ENCODE measurements at places on chromosomes 12 and 14.

- peak; percentile 29 for DNase-seq
Observed at GRCh38 chr12:9347328-9348127, 139.3 kb upstream of the PZP start.

DNA sequence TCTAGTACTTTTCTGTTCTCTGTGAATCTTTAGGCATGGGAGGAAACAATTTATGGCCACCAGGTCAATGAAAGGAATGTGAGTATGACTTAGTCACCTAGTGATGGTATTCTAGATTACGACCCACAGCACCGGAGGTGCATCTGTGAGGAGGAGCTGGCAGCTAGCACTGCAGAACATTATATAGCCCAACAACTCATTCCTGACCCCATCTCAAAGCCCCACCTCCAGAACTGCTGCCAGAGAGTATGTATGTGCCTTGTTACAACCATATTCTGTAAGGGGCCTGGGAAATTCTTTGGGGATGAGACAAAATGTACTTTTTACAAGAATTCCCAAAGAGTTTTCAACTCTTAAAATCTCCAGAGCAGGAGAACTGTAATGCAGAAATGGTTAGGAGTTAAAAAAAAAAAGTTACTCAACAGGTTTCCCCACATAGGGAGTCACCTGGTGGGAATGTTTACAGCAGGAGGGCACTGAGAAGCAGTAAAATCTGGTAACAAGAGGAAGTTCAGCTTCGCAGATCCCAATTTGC, 34.9 kb upstream of the CERS5 start:
- DNase-seq = no peak

GRCh38 chr12:15636060-15636890, 152.9 kb downstream of the EPS8 start:
- DNase-seq = no peak

GRCh38 chr14:82422230-82422629, 888.6 kb upstream of the SEL1L start:
- no peak for DNase-seq

GRCh38 chr12:94182986-94183707, 34.8 kb downstream of the PLXNC1 start:
- no peak for DNase-seq

GRCh38 chr14:67668559-67668958, 5.9 kb downstream of the VTI1B start:
- peak; percentile 50 for DNase-seq

DNA sequence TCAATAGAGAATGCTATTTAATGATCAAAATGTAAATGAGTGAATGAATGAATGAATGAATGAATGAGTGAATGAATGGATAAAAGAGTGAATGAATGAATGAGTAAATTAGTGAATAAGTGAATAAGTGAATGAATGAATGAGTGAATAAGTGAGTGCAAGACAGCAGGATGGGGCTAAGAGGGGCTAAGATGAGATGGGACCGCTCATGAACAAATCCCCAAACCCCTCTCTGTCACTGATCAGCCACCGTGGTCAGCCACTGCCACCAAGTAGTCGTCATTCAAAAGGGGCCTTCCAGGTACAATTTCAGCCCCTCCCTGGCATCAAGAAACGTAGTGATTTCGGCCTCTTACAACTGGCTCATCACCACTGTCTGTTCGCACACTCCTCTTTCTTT, 79.2 kb downstream of the BCL11B start:
- DNase-seq = no peak

- DNase-seq = no peak
Observed at GRCh38 chr14:68230950-68231717, 411.6 kb downstream of the RAD51B start.

- no peak for DNase-seq
Observed at GRCh38 chr14:89753828-89754412, 200.6 kb downstream of the EFCAB11 start.

GRCh38 chr12:126030573-126030972, 965.3 kb downstream of the AACS start:
- no peak for DNase-seq

GRCh38 chr14:66595394-66595793, 87.4 kb downstream of the GPHN start:
- DNase-seq = no peak

DNA sequence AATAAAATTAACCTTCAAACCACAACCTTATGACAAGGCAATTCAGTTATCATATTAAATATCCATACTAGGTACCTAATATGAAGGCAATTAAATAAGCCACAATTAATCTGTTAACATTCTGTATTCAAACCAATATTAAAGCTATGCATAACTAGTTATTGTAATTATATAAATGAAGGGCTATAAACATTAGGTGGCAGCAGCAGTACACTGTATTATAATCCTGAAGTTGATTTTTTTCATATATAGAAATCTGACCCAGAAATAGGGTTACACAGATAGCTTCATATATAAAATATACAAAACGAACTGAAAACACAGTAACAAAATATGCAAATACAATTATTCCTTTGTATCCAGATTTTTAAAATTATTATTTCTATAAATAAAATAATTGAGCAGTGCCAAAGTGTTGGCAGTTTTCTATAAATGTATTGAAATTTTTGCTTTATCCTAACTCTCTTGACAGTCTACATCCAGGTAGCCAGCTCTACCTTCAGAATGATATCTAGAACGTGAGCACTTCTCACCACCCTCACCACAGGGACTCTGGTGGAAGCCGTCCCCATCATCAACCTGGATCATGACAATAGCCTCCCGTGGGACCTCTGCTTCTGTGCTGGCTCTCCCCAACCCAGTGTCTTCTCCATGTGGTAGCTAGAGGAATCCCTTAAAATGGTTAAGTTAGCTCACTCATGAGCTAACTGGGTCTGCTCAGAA, 136.2 kb downstream of the MED13L start:
- no peak for DNase-seq

DNA sequence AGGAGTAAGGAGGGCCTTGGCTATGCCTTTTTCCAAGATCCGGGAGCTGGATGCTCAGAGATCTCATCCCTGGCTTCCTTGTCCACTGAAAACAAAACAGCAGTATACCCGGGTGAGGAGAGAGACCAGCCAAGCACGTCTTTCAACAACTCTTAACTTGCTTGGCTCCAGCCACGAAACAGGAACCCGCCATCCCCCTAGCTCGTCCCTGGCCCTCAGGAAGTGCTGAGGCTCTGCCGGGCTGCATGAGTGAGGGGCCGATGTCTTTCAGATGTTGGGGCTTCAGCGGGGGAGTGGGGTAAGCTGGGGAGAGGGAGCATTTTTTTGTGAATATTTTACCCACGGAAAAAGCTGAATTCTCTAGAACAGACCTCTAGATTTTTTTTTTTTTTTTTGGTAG, 231.1 kb downstream of the CACNA1C start:
- DNase-seq = no peak

- no peak for DNase-seq
Observed at GRCh38 chr12:23621900-23622299, 327.6 kb downstream of the SOX5 start.

DNA sequence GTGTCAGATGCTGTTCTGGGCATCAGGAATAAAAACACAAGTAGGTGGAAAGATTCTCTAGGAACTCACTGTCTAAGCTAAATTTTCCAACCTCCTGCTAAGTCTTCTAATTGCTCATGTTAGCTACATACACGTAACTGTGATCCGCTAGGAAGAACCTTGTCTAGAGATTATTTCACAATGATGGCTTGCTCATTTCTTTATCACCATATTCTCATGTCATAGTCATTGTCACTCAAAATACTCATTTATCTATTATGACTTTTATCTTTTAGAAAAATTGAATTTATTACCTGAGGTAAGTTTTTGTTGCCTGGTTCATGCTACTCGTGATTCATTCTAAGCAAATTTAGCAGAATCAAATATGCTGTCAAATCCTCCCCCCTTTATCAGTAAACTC, 1402.4 kb upstream of the FLRT2 start:
- no peak for DNase-seq

DNA sequence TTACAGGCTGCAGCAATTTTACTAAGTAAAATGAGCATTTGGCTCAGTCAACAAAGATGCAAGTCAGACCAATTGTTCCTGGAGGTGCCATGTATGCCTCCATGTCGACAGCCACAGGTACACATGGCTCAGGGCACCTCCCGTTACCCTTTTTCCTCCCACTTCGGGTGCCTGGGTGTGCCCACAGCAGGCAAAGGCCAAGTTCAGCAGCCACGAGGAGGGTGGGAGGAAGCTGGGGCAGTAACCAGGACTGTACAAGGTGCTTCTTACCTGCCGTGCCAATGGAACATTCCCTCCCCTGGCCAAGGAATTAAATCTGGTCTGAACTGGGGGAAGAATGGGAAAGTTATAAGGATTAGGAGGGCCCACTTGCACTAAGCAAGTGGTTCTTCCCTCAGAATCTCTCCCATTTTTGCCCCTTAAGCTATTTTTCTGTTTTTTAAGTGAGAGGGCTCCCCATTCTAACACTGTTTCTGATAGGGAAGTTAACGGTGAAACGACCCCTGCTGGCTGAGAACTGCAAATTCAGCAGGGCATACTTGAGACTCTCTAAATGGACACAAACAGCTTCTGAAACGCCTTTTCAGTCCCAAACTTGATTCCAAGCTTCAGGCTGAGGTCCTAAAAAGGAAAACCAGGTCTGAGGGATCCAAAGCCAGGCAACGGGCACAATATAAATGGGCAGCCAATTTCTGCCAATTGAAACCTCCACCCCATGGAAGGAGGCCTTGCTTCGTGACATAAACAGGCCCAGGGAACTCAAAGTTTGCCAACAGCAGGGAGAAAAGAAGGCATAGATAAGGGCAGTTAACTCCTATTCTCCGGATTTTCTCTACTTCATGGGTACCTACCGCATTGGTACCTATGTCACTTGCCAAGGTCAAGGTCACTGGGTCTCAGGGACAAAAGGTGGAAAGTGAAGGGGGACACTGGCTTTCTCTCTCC, 24.8 kb downstream of the CLECL1 start:
- DNase-seq = peak; percentile 76

- no peak for DNase-seq
Observed at GRCh38 chr12:131464081-131464480, 246.8 kb upstream of the SFSWAP start.

GRCh38 chr14:74569387-74569786, 42.6 kb downstream of the LTBP2 start:
- DNase-seq = no peak

GRCh38 chr14:58625438-58625837, 12.3 kb upstream of the DACT1 start:
- DNase-seq = no peak

GRCh38 chr14:50249136-50249775, 17.9 kb upstream of the SOS2 start:
- no peak for DNase-seq

- no peak for DNase-seq
Observed at GRCh38 chr12:129776977-129777667, 126.7 kb downstream of the TMEM132D start.

- DNase-seq = no peak
Observed at GRCh38 chr12:54421879-54422250, 2.8 kb upstream of the ITGA5 start.

DNA sequence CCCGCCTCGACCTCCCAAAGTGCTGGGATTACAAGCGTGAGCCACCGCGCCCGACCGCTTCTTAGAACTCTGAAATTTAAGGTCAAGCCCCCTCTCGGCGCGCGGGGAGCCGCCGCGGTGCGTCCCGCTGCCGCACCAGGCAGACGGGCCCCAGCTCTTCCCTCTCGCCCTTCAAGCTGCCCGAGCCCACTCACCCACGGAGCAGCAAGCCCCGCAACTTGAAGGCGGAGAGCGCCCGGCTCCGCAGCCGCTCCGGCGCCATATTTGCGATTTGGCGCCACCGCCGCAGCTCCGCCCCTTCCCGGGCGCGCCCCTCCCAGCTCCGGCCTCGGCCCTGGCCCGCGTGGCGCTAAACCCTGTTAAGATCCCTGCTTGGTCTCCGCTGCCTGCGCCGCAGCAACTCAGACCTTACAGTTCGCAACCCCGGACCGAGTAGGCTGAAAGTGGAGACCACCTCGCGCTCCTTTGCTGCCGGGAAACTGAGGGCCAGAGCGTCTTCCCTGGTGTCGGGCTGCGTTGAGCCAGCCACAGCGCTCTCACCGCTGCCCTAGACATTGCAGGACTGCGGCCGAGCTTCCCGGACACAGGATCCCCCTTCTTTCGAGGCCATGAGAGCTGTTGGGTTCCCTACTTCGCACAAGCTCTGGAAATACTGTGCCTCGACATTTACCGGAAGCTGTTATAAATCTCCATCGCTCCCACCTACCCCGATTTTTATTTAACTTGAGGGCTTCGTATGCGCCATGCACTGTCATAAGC, at the start of gene POLE2:
Gene POLE2 (minus strand): TSS at position 273 of the 759 bp plus-strand sequence. CDS start 11 bp downstream, at position 262.
- peak; percentile 91 for DNase-seq

Measured in activated CD4-positive, alpha-beta T cell treated with anti-CD3 and anti-CD28 coated beads, Interleukin-2, Interleukin-6, amounts not matched to agents 100 ng/mL and 50 ng/mL, durations not matched to agents 16 hours and 8 hours (primary cell).